SIG-M5 (cell line): ENCODE measurements at places on chromosomes 4 and X.

GRCh38 chr4:112894951-112895350, 154.5 kb upstream of the ANK2 start:
- no peak for DNase-seq

- DNase-seq, result no peak
Observed at GRCh38 chr4:124903995-124904722, 191.6 kb upstream of the ANKRD50 start.

DNA sequence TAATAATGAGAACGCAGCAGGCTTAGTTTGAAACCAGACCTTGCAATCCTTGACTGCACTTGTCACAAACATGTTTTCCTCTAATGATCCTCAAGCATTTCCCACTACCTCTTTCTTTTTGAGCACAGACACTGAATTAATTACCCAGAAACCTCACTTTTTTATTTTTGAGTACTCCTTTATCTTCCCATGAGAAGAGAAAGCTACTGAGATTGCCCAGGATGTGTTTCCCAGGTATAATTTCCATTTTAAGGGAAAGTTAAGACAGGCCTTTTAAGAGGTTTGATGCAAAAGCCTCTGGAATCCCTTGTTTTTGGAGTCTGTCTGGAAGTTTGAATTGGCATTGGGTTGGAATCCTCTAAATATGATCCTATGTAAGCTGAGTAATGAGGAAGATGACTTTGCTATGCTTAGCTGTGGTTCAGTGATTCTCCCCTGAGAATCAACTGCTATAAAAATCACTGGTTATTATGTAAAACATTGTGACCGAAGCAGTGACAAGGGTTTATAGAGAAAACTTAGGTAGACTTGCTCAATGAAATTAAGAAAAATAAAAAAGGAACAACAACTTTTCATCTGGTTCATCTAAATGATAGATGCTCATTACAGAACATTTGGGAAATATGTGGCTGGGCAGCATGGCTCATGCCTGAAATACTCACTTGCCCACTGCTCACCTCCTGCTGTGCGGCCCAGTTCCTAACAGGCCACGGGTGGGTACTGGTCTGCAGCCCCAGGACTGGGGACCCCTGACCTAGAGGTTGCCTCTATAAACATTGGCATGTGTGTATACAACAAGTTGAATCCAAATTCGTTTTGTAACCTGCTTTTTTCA, 10.8 kb upstream of the RHOH start:
- no peak for DNase-seq

GRCh38 chr4:117777721-117778120, 256.6 kb upstream of the NDST3 start:
- no peak for DNase-seq

- DNase-seq, result no peak
Observed at GRCh38 chr4:38114386-38115150, 154.4 kb downstream of the PTTG2 start.

GRCh38 chrX:70183091-70183490, 5.8 kb downstream of the DGAT2L6 start:
- no peak for DNase-seq

- DNase-seq, result no peak
Observed at GRCh38 chrX:153869473-153870287, 16.3 kb downstream of the L1CAM start.

- no peak for DNase-seq
Observed at GRCh38 chrX:43656005-43656494, at the start of gene MAOA. Gene MAOA, plus strand, starts transcription at chrX:43656299. Its CDS starts 43 bp downstream, at chrX:43656342.

DNA sequence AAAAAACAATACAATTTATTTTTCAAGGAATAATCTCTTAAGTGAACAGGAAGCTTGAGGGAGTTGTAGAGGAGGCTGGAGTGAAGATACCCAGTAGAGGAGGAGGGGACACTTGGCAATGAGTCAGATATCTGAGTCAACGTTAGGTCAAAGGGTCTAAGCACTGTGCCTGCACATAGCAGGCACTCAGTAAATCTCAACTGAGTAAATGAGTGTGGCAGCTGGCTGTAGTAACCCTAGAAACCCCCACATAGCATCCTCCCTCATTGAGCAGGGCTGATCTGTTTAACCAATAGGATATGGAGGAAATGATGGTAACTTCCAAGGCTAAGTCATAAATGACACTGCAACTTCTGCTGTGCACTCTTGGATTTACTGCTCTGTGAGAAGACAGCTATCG, 186.0 kb upstream of the FAM241A start:
- DNase-seq, result no peak

- DNase-seq, result no peak
Observed at GRCh38 chr4:47791965-47792364, 45.9 kb downstream of the CORIN start.

DNA sequence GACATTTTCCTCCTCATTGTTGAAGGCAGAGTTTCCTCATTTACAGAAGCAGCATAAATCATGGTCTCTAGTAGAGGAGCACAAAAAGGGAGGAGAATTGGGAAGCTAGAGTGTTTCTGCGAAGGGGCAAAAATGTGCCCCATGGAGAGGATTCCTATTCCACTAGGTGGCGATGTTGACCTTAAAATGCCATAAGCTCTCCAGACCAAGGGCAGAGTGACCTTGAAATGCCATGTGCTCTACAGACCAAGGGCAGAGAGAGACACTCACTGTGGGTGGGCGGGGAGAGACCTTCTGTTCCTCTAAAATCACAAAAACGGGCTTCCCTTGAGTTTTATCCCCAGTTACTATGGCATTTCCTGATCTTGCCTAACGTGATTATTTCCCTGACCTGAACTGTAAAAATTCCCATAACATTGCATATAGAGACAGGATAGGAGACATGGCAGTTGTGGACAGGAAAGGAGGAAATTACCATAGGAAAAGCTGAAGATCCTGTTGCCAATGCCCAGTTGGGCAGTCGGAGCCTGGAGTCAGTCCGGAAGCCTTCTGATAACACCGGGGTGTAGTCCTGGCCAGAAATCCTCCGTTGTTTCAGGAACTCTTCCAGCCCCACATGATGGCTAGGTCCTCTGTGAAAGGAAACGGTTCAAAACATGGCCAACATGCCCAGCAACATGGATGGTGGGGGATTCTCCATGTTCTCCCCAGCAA, 567.7 kb downstream of the MAGEB5 start:
- DNase-seq, result no peak

GRCh38 chr4:28600958-28601357, 1740.3 kb downstream of the STIM2 start:
- no peak for DNase-seq

DNA sequence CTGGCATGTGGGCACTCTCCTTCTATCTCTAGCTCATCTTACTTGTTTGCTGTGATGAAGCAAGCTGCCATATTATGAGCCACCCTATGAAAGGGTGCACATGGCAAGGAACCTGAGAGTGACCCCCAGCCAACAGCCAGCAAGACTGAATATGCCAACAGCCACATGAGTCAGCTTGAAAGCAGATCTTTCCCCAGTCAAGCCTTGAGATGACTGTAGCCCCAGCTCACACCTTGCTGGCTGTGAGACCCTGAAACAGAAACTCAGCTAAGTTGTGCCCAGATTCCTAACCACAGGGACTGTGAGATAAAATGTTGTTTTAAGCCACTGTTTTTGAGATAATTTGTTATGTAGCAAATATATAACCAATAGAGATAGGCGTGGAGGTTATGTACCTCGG, 36.2 kb downstream of the KDM5C start:
- no peak for DNase-seq

GRCh38 chrX:323721-324628, 5.4 kb upstream of the GTPBP6 start:
- no peak for DNase-seq

- DNase-seq, result no peak
Observed at GRCh38 chr4:185730849-185731608, 81.0 kb downstream of the SORBS2 start.

DNA sequence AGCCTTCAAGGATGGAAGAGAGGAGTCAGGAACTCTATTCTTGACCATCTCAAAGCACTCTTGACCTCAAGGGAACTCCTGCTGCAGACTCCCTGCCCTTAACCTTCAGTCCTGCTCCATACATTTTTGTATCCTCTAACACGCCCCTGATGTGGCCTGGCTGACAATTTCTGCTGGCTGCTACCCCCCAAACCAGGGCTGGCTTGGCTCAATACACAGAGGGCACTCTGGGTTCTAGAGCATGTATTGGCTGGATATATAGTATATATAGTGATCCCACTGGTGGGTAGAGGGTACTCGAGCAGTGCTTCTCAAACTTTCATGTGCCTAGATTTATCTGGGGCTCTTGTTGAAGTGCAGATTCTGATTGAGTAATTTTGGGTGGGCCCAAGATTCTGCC, 101.9 kb downstream of the SMIM20 start:
- DNase-seq, result no peak

- no peak for DNase-seq
Observed at GRCh38 chrX:113124693-113125092, 284.1 kb upstream of the AMOT start.

- no peak for DNase-seq
Observed at GRCh38 chrX:70088751-70089150, 26.5 kb downstream of the OTUD6A start.

GRCh38 chr4:173237762-173238161, 69.2 kb downstream of the GALNT7 start:
- no peak for DNase-seq

DNA sequence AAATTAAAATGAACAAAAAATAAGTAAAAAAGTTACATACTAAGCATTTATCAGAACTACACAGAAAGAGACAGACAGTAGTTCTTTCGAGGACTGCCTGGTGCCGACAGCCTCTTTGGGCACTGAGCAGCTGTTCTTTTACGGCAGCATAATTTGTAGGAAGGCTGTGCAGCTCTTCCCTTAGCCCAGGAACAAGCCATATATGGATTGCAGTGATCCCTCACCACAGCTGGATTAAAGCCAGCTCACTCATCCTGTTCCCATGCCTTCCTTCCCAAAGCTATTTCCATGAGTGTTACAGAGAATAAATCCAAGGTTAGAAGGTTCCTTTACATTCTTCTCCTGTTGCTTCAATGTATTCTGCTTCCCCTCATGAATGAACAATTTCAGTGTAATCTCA, 71.7 kb downstream of the DDX60L start:
- DNase-seq, result no peak

- no peak for DNase-seq
Observed at GRCh38 chr4:88759039-88759894, 61.6 kb upstream of the NAP1L5 start.

DNA sequence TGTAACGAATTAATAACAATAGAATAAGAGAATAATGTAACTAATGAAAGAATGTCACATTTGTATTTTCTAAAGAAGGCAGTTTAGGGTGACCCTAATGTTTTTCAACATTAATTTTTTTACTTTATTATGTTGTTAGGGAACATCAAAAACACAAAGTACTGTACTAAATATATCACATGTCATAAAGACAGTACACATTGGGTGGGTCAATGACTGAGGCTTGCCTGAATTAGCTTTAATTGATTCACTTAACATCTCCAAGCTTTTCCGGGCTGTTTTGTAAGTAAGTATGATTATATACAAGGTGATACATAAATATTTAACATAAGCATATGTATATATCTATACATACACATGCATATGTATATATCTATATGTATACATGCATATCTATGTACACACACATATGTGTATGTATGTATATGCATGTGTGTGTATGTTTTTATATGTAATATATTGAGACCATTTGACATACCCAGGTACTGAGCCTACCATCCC, 43.4 kb upstream of the KLF3 start:
- no peak for DNase-seq

GRCh38 chrX:104972737-104973136, 247.8 kb downstream of the TEX13A start:
- no peak for DNase-seq

DNA sequence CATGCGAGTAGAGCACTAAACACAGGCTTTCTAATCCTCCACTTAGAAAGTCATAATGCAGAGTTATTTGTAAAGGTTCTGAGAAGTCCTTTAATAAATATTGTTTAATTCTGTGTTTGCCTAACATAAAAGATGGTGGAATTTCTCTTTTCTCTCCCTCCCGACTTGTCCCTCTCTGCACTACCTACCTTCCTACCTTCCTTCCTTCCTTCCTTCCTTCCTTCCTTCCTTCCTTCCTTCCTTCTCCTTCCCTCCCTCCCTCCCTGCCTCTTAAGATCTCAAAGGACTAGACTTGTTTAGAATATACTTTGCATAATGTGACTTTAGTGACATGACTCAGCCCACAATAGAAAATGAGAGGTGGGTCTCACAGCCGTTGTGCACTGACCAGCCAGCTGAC, 156.3 kb upstream of the TAPT1 start:
- no peak for DNase-seq

DNA sequence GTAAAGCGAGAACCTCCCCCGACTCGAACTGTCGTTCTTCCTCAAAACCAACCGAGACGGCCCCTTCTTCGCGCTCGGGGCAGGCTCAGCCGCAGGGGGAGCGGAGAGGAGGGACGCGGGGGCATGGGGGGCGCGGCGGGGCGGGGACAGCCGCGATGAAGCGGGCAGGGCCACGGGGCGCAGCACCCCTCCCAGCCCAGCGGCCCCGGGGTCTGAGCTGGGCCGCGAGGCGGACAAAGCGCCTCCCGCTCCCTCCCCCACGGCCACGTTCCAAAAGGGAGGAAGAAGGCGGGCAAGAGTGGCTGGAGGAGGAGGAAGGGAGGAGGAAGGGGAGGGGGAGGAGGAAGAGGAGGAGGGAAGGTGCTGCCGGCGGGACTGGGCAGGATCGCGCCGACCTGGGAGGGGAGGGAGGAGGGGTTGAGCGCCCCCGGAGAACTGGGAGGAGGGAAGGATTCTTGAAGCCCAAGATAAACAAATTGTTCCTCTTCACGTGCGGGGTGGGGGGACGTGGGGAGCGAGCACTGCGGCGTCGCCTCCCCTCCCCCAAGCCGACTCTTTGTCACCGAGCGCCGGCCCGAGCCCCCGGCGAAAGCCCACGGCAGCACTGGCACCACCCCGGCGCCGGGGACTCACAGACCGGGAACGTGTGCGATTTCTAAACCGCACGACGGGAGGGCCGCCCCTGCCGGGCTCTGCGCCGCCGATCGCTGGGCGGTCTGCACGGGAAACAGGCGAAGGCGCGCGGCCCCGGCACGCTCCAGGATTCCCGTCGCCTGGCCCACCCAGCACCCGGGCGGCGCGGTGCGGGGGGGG, 2.9 kb downstream of the MAML3 start:
- DNase-seq, result peak; percentile 47

GRCh38 chr4:41061482-41062185, 152.7 kb downstream of the APBB2 start:
- no peak for DNase-seq

GRCh38 chrX:14630733-14631132, 101.4 kb downstream of the GLRA2 start:
- no peak for DNase-seq

GRCh38 chr4:55578341-55579010, 13.6 kb downstream of the PDCL2 start:
- no peak for DNase-seq

GRCh38 chrX:123138473-123138872, 45.6 kb upstream of the GRIA3 start:
- no peak for DNase-seq
